ENCODE measurements at places on chromosomes 13 and 19.

DNA sequence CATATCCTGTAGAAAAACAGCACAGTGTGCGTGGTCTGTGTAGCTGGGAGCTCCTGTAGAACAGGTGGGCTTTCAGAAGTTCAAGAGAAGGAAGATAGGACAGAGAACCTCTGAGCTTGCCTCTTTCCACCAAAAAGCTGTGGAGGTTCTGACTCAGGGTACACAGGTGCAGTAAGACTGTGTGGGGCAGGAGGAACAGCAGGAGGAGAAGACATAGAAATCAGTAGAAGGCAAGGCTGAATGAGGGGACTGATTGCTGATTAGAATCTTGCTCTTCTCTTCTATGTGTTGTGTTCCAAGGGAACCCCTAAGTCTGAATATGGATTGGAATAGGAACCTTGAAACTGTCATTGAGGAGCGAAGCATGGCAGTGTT lies 122.7 kb downstream of the AKAP11 start:
- no peak for DNase-seq

GRCh38 chr13:30382836-30383525 lies 39.3 kb upstream of the UBE2L5 start:
- no peak for DNase-seq

GRCh38 chr13:112032186-112032993 lies 34.6 kb upstream of the SOX1 start:
- no peak for DNase-seq

DNA sequence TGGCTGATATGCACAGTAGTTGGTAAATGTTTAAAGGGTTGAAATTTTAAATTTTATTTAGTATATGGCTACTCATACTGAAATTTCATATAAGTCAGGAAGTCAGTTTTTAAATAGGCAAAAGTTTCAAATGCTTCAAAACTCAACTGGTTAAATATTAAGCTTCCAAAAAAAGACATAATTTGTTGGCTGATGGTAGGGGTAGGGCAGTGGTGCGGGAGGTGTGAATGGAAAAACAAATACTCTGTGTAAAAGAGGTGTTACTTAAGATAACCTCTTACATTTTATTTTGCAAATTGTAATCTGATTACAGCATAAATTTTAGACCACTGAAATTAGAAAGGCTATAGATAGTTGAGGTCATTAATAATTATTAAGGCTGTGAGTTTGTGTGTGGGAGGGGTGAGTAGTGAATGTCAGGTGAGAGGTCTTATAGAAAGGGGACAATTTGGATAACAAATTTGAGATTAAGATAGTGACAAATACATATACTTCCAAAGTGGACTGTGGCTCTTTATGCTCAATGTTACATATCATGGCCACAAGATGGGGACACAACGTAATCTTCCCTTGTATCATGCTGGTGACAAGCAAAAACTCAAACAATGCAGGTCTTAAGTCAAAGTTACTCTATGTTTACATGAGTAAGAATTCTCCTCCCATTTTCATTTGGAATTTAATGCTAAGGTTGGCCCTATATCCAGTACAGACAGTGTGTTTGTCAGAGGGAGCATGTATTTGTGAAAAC lies 36.6 kb upstream of the OXGR1 start:
- no peak for DNase-seq

DNA sequence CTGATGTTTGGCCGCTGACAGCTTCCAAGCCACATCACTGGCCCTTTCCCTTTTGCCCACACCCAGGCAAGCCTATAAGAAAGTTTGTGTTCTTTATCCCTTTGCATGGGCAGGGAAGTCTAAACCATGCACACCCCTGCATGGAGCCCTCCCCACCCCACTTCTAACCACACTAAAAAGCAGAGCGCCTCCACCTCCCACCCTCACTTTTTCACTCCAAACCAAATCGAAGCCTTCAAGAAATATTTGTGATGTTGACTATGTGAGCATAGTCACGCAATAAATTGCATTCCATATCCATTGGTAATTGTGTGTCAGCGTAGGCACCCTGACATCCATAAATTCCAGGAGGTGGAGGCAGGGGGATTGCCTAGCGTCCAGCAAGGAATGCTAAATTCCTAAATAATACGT lies 104.4 kb upstream of the LSM14A start:
- no peak for DNase-seq

GRCh38 chr13:103883698-103884097 lies 817.5 kb upstream of the SLC10A2 start:
- no peak for DNase-seq

DNA sequence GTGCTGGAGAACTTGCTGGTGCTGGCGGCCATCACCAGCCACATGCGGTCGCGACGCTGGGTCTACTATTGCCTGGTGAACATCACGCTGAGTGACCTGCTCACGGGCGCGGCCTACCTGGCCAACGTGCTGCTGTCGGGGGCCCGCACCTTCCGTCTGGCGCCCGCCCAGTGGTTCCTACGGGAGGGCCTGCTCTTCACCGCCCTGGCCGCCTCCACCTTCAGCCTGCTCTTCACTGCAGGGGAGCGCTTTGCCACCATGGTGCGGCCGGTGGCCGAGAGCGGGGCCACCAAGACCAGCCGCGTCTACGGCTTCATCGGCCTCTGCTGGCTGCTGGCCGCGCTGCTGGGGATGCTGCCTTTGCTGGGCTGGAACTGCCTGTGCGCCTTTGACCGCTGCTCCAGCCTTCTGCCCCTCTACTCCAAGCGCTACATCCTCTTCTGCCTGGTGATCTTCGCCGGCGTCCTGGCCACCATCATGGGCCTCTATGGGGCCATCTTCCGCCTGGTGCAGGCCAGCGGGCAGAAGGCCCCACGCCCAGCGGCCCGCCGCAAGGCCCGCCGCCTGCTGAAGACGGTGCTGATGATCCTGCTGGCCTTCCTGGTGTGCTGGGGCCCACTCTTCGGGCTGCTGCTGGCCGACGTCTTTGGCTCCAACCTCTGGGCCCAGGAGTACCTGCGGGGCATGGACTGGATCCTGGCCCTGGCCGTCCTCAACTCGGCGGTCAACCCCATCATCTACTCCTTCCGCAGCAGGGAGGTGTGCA lies 587 bp downstream of the S1PR4 start:
- DNase-seq, result no peak

GRCh38 chr13:72760189-72760588 lies 21.5 kb downstream of the DIS3 start:
- DNase-seq, result no peak

GRCh38 chr13:108681986-108682575 lies 52.7 kb downstream of the MYO16 start:
- no peak for DNase-seq

GRCh38 chr19:39389631-39390414 lies 1.1 kb downstream of the PAF1 start:
- DNase-seq, result no peak

DNA sequence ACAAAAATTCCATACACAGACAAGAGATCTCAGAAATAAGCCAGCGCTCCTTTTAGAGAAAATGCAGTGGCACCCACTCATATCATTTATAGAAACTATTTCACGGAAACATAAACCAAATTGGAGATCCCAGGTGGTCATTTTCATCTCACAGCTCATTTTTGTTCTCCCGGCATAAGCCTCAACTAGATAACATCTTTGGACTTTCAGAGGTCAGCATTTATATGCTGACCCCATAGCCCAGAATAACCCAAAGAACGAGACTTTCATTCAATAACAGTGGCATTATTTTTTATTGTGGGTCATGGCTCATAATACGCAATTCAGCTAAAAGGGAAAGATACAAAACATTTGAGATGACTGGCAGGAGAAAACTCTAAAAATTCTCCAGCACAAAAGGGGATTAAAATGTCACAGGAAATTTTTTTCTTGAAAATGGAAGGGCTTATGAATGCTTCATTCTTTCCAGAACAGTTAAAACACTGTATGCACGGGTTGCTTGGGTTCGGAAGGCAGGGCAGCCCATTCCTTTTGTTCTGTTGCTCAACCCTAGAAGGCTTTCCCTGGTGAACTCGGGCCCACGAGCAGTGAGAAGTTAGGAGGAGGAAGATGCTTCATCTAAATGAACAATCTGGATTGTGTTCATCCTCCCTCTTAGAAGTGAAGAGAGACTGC lies 24.0 kb downstream of the STARD13 start:
- DNase-seq, result no peak

Measured in stimulated activated CD8-positive, alpha-beta memory T cell treated with anti-CD3 and anti-CD28 coated beads, Interleukin-15, amount 100 ng/mL, for 24 hours (primary cell).